Smooth muscle cell of the coronary artery (primary cell): ENCODE measurements at places on chromosomes 12 and 14. TPM values are rescaled to one million over a fixed set of nuclear protein-coding genes. Genes with fewer than 3 reads are reported as not detected.

GLIPR1L2 gene
- total RNA-seq: 0.23 and 0.38 TPM in 2 replicates

FAM186B gene
- 0.12 and 0.23 TPM in 2 replicates for total RNA-seq

PROX2 gene
- total RNA-seq: not detected in 2 replicates

LRR1 gene
- total RNA-seq: 6.0 and 12.6 TPM in 2 replicates

ARHGEF25 gene
- 17.0 and 23.8 TPM in 2 replicates for total RNA-seq

GPR84 gene
- not detected in 2 replicates for total RNA-seq

KCNH5 gene
- total RNA-seq: under 0.01 and 0.15 TPM in 2 replicates

RFX4 gene
- total RNA-seq: not detected in 2 replicates
